ENCODE measurements at places on chromosomes 6 and 20.

DNA sequence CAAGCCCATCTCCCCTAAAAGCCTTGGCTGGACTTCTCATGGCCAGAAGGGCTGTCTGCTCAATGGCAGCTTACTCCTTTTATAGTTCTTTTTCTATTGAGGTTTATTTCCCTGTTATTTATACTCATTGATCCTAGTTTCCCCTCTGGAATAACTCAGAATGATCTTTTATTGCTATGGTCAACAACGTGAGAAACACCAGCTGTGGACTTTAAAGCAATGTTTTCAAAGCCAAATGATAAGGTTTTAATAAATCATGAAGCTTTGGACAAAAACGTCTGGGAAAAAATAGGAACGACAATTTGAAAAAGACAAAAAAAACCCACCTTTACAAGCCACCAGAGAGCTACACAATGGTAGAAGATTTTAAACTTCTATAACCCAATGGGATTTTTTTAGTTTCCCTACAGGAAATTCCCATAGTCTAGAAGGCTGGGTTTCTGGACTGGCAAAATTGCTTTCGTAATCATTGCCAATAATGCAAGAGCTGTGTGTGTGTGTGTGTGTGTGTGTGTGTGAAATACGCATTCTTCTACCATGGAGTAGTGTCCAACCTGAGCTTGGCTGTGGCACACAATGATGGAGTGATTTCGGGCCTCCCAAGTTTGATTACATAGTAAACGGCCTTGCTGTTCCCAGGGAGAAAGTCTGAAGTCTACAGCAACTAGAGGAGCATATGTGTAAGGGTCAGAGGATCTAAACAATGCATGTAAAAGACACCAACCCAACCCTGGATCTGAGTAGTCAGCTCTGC lies 396.0 kb downstream of the SYNE1 start:
- no peak for DNase-seq

- DNase-seq: no peak
These were observed 60.6 kb upstream of the FAM184A start for GRCh38 chr6:119138906-119139541.

- DNase-seq: no peak
These were observed 73.3 kb downstream of the HUS1B start for GRCh38 chr6:583635-584034.

- DNase-seq: no peak
These were observed 417 bp downstream of the VAPB start for GRCh38 chr20:58389324-58389967.

- DNase-seq: no peak
These were observed 87.5 kb downstream of the PREX1 start for GRCh38 chr20:48740292-48740649.

DNA sequence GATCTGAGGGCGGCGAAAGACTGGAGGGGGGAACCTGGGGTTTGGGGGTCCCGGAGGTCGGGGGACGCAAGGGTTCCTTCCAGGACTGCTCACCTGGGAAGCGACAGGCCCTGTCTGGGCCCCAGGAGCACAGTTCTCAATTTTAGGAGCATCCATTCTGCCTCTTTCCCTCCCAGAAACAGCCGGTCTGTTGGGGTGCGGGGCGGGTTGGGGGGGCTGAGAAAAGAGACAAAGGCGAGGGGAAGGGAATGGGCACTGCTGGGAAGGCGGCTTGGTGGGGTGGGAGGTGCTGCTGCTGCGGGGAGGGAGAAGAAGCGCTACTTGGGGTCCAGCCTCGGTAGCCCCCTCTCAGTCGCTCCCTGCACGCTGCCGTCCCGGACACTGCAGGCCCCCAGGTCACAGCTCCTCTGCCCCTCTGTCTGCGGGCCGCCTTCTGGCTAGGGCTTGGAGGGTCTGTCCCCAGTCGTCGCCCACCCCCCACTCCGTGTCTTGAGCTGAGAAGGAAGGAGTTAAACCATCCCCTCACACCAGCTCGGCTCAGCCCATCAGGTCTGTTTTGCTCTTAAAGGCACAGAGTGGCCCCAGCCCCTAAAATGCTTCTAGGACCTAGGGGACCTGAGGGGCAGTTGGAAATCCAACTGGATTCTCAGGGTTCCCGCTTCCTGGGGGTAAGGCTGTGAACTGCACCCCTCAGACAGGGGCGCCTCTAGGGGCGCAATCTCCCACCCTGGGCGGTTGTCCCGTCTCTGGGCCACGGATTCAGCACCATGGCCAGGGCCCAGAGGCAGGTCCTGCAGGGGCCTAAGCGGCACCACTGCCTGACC lies 690 bp downstream of the GDAP1L1 start:
- DNase-seq: no peak

GRCh38 chr6:32825966-32826365 lies 9.2 kb upstream of the HLA-DOB start:
- DNase-seq: no peak

GRCh38 chr6:89944826-89945407 lies 50.6 kb downstream of the GJA10 start:
- no peak for DNase-seq

GRCh38 chr20:61916318-61916891 lies 149.3 kb downstream of the TAF4 start:
- DNase-seq: no peak

- DNase-seq: no peak
These were observed 634.3 kb upstream of the MAP3K7 start for GRCh38 chr6:91221072-91221720.

DNA sequence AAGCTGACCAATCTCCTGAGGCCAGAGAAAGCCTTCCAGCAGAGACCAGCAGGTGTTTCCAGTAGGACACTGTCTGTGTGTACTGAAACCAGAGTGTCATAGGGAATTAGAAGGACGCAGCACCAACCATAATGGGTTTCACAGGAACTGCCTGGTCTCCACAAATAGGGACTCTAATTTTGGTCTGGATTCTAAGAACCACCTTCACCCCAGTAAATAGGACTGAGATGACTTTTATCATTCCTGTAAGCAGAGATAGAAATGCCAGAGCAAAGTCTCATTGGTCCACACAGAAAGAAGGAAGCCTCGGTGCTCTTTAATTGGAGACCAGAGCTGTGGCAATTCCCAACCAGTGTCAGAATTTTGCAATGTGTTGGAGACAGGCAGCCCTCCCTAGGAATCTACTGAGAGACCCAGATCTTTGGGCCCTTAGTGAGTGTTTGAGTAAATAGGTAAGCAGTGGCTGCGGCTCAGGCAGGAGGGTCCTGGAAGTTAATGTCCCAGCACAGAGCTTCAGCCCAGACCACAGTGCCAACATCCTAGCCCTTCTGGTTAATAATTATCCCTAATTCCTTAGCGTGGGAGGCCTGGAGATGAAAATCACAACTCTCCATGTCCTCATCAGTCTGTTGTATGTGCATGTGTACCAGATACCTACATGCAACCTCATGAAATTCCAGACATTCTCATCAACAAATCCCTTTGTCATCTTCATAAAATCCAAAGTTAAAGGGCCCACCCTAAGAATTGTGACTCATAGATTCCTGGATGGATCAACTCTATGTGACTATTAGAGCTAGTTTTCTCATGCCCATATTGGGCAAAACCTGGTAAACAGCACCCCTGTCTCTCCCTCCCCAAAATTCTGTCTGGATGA lies 81.2 kb downstream of the UNC5CL start:
- DNase-seq: no peak

GRCh38 chr20:18466574-18466893 lies 296 bp downstream of the DZANK1 start:
- DNase-seq: no peak

DNA sequence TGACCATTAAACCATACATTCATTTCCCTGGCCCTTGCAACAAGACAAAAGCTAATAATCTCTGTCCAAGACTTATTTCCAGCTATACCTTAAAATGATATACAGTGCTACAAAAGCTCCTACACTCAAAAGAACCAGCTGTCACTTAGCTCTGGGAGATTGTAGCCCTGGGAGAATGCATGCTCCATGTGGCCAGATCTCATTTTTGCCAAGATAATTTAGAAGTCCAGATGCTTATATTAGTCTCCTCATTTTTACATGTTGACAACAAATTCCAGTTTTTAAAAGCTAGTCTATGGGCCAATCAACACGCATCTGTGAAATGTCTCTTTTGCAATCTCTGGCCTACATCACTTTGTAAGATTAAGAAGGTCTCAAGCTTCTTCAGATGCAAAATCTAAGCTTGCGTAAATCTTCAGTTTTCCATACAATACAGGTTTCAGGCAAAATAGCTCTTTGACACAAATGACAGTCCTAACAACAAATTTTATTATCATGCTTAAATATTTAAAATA lies 27.1 kb downstream of the TASP1 start:
- DNase-seq: no peak

DNA sequence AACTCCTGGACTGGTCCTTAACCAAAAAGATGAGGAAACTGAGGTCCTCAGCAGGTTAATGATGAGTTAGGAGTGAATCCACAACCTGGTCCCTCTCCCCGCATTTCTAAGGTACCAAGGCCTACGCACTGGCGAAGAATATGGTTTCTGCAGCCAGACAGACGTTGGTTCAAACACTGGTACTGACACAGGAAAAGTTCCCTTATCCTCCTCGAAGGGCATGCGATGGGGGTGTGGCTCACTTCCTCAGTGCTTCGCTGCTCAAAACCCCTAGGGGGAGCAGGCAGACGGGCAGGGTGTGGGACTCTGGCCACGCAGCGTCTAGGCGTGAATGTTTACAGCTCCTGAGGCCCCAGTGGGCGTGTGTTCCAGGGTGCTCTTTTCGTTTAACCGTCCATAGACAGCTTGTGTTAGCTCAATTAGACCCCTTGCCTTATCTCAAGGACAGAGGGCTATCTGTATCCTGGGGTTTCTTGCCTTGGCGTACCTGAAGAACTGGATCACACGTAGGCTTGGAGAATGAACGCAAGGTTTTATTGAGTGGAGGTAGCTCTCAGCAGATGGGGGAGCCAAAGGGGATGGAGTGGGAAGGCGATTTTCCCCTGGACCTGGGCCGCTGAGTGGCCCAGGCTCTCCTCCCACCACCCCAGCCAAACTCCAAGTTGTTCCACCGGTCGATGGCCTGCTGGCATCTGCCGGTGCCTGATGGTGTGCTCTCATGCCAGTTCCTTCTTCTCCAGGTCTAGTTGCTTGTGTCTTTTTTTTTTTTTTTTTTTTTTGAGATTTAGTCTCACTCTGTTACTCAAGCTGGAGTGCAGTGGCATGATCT lies 31.8 kb upstream of the PTPN1 start:
- DNase-seq: peak; percentile 79

- DNase-seq: no peak
These were observed 95.6 kb downstream of the KIF16B start for GRCh38 chr20:16477632-16478031.

- DNase-seq: no peak
These were observed 29.0 kb upstream of the SPDEF start for GRCh38 chr6:34585108-34585507.

- DNase-seq: no peak
These were observed 79.6 kb downstream of the OLIG3 start for GRCh38 chr6:137414599-137414998.

GRCh38 chr6:110626442-110626841 lies 150.0 kb upstream of the SLC22A16 start:
- no peak for DNase-seq

GRCh38 chr20:20102716-20103258 lies 50.5 kb downstream of the CFAP61 start:
- DNase-seq: no peak

All from heart left ventricle (tissue), 16 donors.